ENCODE measurements at places on chromosomes 4 and X.

- DNase-seq = no peak
Measured at GRCh38 chr4:35300996-35301774, 943.1 kb downstream of the ARAP2 start.

DNA sequence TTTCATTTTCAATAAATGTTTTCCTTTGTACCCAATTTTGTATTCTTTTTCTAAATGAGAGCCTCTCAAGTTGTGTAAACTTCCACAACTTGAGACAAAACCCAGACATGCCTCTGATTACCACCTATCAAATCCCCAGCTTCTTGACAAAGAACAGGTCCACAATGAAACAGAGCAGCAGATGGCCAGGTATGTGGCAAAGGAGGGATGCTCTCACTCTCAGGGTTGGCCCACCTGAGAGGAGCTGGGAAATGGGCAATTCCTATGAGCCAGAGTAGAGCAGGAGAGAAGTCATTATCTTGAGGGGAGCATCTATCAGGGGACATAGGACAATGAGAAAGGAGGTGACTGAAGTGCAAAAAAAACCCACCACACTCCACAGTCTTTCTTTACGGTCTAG lies 273.5 kb upstream of the FAM241A start:
- DNase-seq = no peak

- no peak for DNase-seq
Measured at GRCh38 chr4:21476757-21477156, 471.8 kb downstream of the KCNIP4 start.

DNA sequence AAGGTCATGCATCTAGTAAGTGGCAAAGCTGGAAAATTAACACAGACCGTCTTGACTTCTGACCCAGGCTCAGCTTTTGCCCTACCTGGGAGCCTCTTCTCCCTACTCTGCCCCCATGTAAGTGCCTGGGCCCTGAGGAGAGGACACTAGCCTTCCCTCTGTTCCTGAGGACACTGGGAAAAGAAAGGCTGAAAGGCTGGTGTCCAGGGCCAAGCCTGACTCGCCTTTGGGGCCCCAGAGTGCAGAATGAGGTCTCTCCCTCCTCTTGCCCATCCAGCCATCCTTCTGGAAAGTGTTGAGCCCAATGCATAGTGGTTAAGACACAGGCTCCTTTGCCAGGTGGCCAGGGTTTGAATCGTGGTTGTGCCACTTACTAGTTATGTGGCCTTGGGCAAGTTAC lies 91.5 kb downstream of the PJA1 start:
- DNase-seq = no peak

GRCh38 chr4:36224972-36225903 lies 19.1 kb downstream of the ARAP2 start:
- no peak for DNase-seq

DNA sequence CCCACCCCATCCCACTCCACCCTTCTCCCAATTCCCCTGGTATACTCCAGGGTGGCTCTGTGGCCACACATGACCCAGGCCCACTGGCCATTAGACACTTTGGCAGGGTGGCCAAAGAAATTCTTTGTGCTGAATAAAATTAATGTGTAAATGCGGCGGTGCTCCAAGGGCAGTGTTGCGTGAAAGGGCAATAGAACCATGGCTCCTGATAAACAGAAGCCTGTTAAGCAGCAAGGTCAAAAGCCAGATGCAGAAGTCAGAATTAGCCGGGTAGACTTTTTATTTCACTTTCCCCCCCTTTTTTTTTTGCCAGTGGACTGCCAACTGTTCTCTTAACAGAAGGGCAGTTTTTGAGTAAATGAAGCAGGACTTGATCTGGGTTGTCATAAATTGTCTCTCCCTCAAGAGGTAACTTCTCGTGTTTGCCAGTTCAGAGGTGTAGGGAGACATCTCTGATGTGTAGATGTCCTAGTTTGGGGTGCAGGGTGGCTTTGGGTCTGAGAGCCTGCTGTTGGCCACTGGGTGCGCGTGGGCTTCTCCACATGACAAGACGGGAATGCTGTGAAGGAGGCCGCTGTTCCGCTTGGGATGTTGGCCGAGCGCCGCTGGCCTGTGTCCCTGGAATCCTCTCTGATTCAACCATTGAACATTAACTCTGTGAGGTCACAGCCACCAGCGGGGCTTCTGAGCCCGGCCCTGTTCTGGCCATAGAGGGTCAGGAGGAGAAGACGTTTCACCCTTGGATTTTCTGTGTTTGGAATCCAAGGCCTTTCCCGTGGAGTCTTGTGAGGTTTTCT lies 139.5 kb downstream of the TBL1X start:
- peak; percentile 21 for DNase-seq

GRCh38 chr4:10007793-10008608 lies 13.3 kb downstream of the SLC2A9 start:
- no peak for DNase-seq

- no peak for DNase-seq
Measured at GRCh38 chr4:38117591-38117990, 157.4 kb downstream of the PTTG2 start.

DNA sequence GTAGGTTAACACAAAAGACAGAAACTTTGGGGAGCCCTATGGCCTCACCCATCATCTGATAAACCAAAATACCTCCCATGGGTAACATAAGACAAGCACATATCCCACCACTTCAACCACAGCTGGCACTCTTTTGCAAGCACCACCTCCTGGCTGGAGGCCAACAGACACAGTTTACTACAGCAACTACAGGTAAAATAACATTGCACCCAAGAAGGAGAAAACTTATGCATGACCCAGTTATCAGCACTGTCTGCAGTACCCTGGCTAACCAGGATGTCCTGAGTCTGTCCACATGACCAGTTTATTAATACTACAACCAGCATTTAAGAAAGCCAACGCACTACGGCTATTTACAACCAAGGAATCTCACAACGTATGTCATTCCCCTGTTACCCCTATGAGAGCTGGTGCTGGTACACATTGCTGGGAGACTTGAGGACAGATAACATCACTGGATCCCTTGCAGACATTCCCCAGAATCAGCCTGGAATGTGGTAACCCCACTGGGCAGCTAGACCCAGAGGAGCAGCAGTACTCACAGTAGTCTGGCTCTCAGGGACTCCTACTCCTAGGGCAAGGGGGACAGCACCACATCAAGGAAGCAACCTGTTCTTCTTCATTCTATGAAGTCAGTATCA lies 32.0 kb downstream of the ELF2 start:
- DNase-seq = no peak

- DNase-seq = no peak
Measured at GRCh38 chr4:156870131-156870530, 101.5 kb downstream of the PDGFC start.

GRCh38 chr4:3240936-3241522 lies 7.9 kb upstream of the MSANTD1 start:
- DNase-seq = no peak

- DNase-seq = no peak
Measured at GRCh38 chr4:137861682-137862081, 329.4 kb upstream of the PCDH18 start.

GRCh38 chrX:107715331-107716117 lies 60.1 kb downstream of the TSC22D3 start:
- no peak for DNase-seq

DNA sequence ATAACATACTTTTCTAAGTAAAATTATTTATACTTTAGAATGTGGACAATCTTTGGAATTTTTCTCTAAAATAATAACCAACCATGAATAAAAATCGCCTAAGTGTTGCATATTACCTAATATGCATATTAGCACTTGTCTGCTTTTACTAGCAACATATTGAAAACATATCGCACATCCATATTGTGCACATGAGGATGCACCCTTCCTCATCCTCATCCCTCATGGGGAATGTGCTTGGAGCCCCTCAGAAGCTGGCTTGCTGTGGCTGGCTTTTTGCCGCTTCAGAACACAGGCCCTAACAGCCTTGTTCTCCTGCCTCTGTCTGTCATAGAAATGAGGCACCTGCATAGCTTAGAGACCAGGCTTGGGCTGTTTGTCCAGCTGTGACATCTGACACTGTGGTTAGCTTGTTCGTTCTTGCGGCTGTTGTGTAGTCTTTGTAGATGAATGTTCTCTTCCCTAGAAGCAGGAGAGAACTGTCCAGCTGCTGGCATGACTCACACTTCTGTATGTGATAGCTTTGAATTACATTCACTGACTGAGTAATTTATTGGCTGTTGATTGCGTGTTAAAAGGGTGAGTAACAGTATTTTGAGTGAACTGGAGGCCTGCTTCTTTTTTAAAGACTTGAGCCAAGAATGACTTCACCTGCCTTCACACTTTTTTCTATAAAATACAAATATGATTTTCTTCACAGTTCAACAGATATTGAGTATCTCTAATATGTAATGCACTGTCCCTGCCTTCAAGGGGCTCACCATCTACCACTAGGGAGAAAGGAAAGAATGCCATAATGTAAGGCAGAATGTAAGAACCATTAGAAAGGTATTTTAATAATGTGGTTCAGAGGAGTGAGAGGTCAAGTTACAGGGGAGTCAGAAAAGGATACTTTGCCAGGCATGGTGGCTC lies 81.9 kb downstream of the HMGB2 start:
- peak; percentile 53 for DNase-seq

DNA sequence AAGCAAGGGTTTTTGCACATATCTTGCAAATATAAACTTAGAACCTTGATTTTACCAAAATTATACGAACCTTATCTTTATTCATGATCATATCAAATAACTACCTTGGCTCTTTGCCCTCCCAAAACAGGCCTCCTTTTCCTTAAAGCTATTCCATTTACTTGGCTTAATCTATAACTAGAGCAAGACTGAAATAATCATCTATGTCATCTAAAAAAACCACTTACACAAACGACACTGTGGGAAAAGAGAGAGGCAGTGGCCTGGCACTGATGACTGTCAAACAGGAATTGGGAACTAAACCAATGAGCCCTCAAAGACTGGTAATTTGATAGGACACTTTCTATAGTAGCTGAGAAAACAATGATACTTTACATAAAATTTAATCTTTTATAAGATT lies 11.7 kb upstream of the PTPN13 start:
- DNase-seq = no peak

- DNase-seq = no peak
Measured at GRCh38 chrX:20225488-20225833, 41.2 kb downstream of the RPS6KA3 start.

DNA sequence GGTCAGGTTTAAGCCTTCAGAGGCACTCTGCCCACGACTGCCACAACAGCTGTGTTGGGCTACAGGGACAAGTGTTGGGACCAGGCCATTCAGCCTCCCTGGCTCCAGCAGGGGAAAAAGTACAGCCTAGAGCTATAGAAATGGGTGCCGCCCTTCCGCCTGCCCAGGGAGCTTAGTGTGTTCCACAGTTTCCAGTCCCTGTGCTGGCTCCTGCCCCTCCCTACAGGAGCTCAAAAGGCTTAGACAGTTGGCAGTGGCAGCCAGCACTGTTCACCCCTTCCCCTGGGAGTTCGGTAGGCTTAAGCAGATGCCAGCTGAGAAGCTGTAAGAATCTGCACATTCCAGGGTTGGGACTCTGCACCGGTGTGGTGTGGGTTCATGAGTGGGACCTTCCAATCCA lies 408.2 kb upstream of the INTU start:
- no peak for DNase-seq

DNA sequence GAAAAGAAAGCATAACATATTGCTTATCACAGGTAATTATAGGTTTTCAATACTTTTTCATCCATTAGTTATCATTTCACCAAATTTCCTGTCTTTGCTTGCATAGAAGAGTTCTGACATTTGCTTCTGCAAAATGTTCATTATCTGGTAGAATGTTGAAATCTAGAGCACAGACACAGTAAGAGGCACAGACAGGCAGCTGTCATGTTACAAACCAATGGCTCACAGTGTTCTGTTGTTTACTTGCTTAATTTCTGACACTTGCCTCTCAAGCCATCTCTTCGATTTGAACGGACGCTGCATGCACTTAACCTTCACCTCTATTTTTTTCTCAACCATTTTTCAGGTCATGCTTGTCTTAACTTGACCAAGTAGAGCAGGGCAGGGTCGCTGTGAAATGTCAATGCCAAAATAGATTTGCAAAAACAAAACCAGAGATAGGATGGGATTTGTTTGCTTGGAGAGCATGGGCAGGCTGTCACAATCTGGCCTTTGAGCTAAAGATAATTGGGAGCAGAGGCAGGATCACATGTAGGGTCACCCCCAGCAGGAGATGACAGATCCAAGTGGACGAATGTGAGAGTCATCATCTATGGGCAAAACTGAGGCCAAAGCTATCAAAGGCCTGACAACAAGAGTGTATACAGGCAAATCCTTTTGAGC lies 292.3 kb downstream of the SMARCA1 start:
- DNase-seq = no peak

- DNase-seq = no peak
Measured at GRCh38 chr4:130850019-130850524, 1754.1 kb downstream of the C4orf33 start.

DNA sequence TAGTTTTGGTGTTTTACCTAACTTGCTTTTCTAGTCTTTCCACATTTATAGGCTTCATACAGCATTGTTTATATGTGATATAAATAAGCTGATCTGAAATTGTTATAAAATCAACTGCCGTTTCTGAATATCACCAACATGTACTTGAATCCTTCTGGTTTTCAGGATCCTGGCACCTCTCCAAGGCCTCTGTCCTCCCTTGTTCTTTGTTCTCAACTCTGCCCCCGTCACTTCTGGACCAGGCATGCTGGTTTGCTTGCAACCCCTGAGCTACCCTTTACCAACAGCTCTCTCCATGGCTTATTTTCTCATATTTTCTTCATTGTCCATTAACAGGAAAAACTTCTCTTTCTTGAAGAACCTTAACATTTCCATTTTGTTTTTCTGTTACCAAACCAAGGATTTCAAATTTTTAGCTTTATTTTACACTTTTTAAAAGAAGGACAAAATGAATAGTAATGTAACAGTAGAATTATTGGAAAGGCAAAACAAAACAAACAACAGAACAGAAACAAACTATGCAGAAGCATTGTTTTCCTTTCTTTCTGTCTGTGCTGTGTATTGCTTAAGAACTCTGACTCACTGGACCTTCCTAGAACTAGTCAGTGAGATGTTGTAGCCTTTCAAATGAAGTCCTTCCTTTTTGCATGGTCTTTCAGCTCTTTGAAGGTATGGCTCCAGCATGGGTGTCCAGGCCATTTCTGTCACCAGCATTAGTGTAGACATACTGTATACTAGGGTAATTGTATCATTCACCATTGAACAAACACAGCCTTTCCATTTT lies 44.8 kb downstream of the BANK1 start:
- no peak for DNase-seq

GRCh38 chr4:123777373-123777772 lies 380.8 kb downstream of the SPRY1 start:
- no peak for DNase-seq

DNA sequence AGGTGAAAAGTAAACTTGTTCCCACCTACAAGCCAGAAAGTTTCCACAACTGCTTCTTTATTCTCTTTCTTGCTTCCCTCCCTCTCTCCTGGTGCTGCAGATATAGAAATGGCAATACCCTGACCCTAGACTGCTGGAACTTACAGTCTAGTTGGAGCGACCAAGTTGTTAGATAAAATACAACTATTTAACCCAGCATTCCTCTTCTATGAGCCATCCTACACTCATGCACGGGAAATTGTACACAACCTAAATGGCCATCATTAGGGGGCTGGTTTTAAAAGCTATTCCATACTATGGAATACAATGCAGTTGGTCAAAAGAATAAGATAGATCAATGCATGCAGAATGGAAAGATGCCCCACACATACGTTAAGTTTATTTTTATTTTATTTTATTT lies 41.1 kb downstream of the PJA1 start:
- no peak for DNase-seq

GRCh38 chrX:34873500-34874225 lies 68.9 kb upstream of the FAM47B start:
- no peak for DNase-seq

Data from occipital lobe (tissue), 3 donors.